ENCODE measurements at places on chromosomes 6 and 20.
A peak's percentile ranks its signal among the peaks of the same experiment; 100 is the strongest.

DNA sequence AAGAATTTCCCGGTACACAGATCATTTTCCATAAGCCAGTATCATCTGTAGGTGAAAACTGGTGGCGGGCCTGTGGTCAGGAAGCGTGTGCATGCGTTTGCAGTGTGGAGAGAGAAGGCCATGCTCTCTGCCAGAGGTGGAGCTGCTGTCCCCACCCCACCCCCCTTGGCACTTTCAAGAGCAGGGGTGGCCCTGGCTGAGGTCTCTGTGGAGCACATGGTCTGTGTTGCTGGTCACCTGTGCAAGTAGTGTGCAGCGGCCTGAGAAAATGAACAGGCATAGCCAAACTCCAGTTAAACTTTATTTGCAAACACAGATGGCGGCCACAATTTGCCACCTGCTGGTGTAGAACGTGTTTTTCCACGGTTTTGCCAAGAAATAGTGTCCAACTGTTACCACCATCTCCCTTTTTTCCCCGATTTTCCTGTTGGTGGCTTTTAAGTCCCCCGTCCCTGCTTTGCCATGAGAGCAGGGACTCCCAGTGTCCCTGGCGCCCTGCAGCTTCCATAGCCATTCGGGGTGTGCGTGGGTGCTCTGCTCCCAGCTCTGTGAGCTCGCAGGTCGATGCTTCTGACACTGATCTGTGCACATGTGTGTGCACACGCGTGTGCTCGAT is 2.5 kb downstream of the ADRM1 start:
- DNase-seq = no peak

DNA sequence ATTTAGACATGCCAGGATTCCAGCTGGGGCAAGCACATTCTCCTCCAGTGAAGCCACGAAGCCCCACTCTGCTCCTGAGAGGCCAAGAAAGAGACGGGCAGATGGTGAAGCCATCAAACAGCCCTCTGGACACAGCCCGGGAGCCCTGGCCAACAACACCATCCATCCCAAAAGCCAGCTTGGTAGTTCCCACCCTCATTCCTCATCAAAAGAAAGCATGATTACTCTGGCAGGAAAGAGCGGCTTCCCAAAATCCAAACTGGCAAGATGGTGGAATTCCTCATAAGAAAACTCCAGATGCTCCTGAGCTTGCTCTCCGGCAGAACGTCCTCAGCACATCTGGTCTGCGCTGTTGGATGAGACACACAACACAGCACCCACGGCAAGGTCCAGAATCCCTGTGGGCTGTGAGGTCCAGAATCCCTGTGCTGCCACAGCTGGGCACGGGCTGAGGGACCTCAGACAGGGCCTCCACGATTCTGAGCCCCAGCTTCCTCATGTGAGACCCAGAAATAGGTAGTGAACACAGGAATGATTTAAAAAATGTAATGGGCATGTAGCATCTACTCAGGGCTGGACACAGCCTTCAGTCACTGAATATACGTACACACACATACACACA is 52.6 kb downstream of the THBS2 start:
- DNase-seq = no peak

DNA sequence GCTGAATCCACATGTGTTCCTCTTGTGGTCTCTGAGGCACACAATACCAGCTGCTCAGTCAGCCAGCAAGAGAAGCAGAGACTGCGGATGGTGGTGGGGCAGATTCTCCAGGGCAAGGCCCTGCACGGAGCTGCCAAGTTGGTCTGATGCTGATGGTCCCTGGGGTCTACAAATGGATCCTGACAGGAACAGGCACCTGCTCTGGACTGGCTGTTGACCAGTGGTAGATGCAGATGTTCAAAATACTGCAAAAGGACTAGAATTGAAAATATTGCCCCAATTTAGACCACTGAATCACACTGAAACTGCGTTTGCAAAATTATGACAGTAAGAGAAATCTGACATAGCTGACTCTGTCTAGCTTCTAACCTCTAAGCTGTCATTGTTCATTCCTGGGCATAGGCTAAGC is 29.6 kb upstream of the TUBB2A start:
- no peak for DNase-seq

DNA sequence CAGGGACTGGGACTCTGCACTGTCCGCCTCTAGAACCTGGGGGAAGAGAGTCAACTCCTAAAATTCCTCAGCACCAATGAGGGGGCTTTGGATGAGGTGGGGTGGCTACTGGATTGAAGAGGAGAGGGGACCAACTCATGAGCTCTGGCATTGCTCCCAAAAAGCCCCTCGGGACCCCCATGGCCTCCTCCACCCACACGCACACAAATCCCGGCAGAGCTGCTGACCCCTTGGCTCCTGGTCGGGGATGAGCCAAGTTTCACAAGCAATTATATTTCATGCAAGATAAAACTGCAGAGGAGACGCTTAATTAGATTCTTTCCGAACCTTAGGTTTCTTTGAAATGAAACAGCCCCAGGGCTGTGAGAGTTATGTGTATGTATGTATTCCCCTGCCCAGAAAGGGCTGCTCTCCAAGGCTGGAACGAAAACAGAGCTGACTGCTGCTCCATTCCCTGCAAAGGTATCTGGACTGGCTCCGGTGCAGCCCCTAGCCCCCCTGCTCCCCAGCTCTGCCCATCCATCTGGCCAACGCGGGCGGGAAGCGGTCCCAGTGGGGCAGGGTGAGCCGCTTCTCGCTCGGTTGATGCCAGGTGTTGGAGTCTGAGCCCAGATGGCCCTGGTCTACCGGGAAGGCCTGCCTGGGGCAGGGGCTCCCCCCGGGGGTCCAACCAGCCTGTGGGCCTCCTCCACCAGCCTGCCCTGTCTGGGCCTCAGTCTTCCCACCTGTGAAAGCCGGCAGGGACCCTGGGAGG is 46.8 kb upstream of the STX16 start:
- DNase-seq = no peak

- no peak for DNase-seq
These were observed 41.1 kb downstream of the EPM2A start for GRCh38 chr6:145694083-145694737.

GRCh38 chr20:4603724-4604123 is 118.0 kb upstream of the PRND start:
- DNase-seq = no peak

GRCh38 chr6:73653571-73654424 is at the start of gene SLC17A5:
Gene SLC17A5, minus strand, starts transcription at chr6:73653992. Its CDS starts 106 bp downstream, at chr6:73653886.
- peak; percentile 89 for DNase-seq

DNA sequence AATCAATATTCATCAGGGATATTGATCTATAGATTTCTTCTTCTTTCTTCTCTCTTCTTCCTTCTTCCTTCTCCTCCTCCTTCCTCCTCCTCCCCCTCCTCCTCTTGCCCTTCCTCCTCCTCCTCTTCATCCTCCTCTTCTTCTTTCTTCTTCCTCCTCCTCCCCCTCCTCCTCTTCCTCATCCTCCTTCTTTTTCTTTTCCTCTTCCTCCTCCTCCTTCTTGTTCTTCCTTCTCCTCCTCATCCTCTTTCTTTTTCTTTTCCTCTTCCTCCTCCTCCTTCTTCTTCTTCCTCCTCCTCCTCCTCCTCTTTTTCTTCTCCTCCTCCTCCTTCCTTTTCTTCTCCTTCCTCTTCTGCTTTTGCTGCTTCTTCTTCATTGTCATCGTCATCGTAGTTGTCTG is 52.4 kb upstream of the SERINC1 start:
- DNase-seq = no peak

GRCh38 chr6:40524797-40525585 is 62.2 kb downstream of the LRFN2 start:
- DNase-seq = no peak

GRCh38 chr6:38760097-38760496 is 45.0 kb downstream of the DNAH8 start:
- no peak for DNase-seq

DNA sequence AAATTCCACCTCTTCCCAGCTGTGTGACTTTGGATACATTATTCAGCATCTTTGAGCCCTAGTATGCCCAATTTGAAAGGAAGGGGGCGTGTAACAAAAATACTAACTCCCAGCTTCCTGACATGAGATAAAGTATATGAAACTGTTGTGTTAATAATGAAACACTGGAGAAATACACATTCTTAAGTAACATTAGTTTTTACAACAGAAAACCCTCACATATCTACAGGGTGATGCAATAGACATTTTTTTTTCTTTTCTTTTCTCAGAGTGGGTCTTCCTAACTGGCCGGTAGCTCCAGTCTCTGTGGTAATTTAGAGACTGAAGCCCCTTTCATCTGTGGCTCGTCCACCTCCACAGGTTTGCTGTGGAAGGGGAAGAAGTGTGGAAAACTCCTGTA is 79.5 kb downstream of the CD83 start:
- no peak for DNase-seq

DNA sequence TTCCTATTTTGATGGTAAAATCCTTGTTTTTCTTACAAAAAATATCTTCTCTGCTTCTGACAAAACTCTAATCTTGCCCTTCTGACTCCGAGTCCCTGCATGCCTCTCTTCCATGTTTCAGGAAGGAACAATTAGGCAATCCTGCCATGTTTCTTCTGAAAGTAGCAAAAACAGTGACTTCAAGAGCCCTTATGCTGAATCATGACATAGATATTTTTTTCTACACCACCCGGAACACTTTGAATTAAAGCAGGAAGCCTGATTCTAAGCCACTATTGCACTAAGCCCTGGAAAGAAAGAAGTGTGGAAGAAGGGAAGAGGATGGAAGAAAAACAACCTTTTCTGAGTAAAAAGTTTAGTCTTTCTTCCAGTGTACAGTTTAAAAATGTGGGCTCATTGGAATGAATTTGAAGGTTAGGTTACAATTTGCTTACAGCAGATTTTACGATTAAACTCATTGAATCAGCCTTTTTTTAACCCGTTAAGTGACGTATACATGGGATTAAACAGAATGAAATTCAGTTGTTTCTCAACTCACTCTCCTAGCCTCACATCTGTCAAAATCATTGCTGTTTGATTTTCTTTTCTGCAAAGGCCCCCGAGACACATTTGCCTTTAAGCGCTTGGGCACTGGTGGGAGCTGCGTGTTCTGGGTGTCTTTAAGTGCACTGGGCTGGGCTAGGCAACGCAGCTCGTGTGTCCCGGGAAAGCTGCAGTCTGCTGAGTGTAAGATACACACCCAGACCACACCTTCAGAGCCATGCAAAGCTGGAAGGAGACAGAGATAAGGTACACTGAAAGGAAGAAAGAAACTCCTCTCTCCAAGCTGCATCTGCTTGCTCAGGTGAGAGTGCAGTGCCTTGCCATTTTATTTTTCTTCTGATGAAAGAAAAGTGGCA is 159.4 kb upstream of the CITED2 start:
- no peak for DNase-seq

DNA sequence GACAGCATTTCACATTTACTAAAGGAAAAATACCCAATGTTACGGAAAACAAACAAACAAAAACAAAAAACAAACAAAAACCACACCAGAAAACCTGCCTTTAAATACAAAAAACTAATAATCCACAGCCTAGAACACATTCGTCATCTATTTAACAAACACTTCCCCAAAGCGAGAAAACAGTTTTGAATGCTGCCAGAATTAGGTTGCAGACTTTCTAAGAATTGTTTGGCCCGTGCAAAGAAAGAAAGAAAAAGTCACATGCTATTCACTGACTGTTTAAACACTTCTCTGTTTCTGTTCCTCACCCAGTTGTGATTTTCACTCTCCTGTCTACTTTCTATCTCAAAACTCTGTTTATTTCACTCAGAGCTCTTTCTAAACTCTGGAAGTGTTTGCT is 52.5 kb downstream of the BCAS1 start:
- DNase-seq = no peak

- DNase-seq = no peak
These were observed 388.0 kb downstream of the GJA1 start for GRCh38 chr6:121823437-121823851.

- no peak for DNase-seq
These were observed 10.7 kb downstream of the MANEA start for GRCh38 chr6:95587989-95588388.

DNA sequence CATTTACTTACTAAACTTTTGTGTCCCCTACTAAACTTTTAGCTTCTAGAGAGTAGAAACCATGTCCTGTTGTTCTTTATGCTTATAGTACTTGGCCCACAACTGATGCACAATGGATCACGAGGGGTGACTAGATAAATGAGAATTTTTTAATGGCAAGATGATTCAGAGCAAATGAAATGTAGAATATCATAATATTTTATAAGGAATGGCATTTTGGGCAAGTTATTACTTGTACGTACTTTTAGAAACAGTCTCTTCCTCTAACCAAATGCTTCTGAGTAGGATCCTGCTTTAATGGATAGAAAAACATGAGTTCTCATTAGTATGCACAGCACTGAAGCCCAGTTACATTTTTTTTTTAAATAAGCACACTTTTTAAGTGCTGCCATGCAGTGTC is 336.3 kb downstream of the NRN1 start:
- DNase-seq = no peak

DNA sequence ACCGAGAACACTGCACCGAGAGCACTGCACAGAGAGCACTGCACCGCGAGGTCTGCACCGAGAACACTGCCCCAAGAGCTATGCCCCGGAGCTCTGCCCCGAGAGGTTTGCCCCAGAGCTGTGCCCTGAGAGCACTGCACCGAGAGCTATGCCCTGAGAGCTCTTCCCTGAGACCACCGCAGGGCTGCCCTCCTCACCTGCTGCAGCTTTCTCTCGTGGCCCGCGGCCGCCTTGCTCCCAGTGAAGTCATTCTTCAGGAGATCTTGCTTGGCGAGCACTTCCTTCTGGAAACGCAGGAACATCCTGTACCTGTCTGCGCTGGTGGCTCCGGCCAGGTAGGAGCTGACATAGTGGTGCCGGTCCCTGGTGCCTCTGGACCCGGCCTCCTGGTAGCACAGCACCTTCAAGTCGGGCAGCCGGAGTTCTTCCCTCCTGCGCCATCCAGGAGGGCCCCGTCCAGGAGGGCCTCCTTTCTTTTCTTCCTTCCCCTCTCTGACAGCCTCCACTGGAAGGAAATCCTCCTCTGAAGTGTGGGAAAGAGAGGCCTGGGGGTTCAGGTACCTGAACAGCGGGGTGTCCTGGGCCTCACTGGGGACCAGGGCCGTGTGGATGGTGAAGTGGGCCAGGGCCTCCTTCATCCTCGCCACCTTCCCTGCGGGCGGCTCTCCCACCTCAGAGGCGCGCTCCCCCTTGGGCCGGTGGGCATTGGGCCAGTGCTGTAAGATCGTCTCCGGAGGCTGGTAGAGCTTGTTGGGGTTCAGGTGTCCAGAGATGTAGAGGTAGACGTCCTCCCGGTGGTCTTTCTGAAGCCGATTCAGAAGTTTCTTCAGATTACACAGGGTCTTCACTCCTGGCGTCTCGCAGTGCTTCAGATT is 7.8 kb downstream of the C6orf118 start:
- no peak for DNase-seq

- DNase-seq = no peak
These were observed 185.5 kb upstream of the ECI2 start for GRCh38 chr6:4320860-4321259.

DNA sequence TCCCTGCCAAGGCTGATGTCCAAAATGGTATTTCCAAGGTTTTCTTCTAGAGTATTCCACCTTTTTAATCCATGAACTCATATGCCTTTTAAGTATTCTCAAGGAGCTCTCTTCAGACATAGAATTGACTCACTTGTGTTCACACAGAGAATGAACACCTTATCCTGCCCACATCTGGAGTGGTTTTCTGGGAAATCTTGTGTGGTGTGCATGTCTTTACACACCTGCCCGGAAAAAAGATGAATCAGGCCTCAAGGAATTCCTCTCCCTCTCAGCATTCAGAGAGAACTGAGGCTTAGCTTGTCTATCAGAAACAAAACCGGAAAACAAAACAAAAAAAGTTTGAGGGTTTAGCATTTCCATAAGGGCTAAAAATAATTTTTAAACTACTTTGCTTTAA is 148.8 kb downstream of the TFAP2A start:
- no peak for DNase-seq
